ENCODE measurements at places on chromosomes 7 and 10.

GRCh38 chr7:89695241-89695640 is 459.0 kb upstream of the STEAP1 start:
- no peak for DNase-seq

- DNase-seq, result no peak
Measured at GRCh38 chr10:3564346-3565002, 220.5 kb downstream of the KLF6 start.

DNA sequence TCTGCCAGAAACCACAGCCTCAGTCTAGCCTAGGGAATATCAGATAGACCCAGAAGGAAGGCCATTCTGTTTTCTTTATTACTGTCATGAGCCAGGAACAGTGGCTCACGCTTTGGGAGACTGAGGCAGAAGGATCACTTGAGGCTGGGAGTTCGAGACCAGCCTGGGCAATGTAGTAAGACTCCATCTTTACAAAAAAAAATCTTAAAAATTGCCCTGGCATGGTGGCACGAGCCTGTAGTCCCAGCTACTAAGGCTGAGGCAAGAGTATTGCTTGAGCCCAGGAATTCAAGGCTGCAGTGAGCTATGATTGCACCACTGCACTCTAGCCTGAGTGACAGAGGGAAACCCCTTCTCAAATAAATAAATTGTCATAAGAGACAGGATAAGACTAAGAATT is 3.7 kb upstream of the ESYT2 start:
- DNase-seq, result no peak

DNA sequence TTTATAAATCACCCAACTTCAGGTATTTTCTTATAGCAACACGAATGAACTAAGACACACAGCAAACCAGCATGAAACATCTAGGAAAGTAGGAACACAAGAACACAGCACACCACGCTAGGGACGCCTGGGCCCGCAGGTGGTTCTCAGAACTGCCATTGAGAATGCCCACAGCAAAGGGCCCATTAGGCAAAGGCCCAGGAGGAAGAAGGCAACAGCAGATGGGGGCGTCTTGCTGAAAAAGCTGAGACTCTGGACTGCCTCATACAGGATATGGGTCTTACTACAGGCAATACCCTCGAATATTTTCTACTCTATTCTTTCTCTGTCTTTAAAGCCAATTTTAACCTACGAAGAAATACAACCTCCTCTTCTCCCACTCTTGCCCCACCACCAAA is 77.3 kb downstream of the PARD3 start:
- no peak for DNase-seq

GRCh38 chr7:40793132-40793531 is 658.3 kb downstream of the SUGCT start:
- DNase-seq, result no peak

DNA sequence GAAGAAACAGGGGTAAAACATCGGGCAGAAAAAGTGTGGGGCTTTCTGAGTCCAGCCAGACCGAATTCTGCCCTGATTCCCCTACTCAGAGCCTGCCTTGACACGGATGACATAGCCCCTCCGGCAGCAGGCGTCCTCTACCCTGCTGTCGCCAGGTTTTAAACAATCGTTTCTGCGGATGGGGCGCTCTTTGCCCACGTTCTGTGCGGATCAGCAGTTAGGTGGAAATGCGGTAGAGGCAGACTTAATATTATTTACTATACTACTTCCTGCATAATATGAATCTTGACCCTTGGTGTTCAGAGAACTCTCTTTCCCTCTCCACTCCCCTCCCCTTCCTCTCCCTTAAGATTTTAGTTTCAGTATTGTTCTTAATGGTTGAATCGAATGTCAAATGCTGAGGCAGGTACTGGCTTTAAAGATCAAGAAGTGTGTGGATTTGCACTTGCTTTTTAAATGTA is 2.4 kb downstream of the GATA3 start:
- DNase-seq, result peak; percentile 71

All from CD4-positive, alpha-beta T cell treated with Interleukin-2 at 100 ng/mL for 4 hours (primary cell).